ENCODE measurements at places on chromosomes 12 and 14.

- DNase-seq, result no peak
These were observed 102.1 kb downstream of the DYRK2 start for GRCh38 chr12:67750513-67751183.

- DNase-seq, result no peak
These were observed 86.8 kb downstream of the RFLNA start for GRCh38 chr12:124381456-124382296.

GRCh38 chr12:132253698-132254480 is 75.5 kb downstream of the GALNT9 start:
- no peak for DNase-seq

DNA sequence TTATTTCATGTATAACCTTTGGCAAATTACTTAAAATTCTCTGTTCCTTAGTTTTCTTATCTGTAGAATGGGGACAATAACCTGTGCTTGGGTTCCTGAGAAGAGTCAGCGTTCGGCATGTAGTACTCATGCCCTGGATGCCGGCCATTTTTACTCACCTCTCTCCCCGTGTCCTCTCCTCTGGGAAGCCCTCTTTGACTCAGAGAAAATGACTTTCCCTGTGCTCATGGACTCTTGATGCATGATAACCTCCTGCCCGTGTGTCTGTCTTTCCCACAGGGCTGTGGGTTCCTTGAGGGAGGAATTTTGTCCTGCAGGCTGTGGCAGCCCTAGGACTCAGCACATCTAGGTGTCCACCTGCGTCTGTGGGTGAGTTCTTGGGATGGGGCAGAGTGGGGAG is 5.8 kb upstream of the C1RL start:
- no peak for DNase-seq

- no peak for DNase-seq
These were observed 9.1 kb upstream of the EMP1 start for GRCh38 chr12:13187399-13187798.

DNA sequence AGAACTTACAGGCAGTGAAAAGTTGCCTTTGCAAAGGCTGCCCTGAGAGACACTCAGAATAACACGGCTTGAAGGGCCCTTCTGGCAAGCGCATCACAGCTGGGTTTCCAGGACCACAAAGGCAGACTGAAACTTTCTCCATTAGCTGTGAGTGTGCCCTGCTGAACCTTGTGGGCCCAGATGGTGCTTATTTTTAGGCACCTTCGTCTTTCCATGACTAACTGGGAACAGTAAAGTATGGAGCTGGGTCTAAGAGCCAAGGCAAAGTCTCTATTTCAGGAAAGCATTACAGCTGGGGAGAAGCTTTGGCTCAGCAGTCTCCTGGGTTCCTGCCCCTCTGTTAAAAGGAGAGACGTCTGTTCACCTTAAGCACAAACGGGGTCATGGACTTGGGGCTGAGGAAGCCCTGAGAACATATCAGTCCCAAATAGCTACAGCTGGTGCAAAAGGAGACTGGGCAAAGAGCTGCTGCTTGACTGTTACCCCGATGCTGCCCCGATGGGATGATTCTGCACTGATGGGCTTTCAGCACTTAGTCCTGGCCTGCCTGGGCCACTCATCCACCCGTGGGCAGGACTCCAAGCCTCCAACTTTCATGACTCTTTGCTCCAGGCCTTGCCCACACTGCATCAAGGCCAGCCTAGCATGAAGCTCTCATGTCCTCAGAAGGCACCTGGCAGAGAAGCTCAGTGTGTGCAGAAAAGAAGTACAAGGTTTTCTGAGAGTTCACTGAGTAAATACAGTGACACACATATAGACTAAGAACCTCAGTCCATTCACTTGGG is 248.3 kb downstream of the PHLDA1 start:
- no peak for DNase-seq

- DNase-seq, result peak; percentile 18
These were observed 296.4 kb downstream of the ADAMTS20 start for GRCh38 chr12:43255522-43256111.

- no peak for DNase-seq
These were observed 52.2 kb upstream of the CD163 start for GRCh38 chr12:7555752-7556151.

GRCh38 chr12:52029685-52030084 is 21.6 kb upstream of the NR4A1 start:
- DNase-seq, result peak; percentile 62

- no peak for DNase-seq
These were observed 223.9 kb downstream of the MED13L start for GRCh38 chr12:116053479-116054200.

- DNase-seq, result no peak
These were observed 26.1 kb upstream of the RTRAF start for GRCh38 chr14:51963286-51963685.

GRCh38 chr12:115306380-115306779 is 622.4 kb upstream of the TBX3 start:
- DNase-seq, result no peak

- DNase-seq, result no peak
These were observed 256.2 kb upstream of the DDHD1 start for GRCh38 chr14:53409289-53409688.

- DNase-seq, result no peak
These were observed 147.8 kb upstream of the TMCC3 start for GRCh38 chr12:94798113-94798512.

- DNase-seq, result peak; percentile 20
These were observed 21.6 kb downstream of the SPATS2 start for GRCh38 chr12:49388682-49389386.
